A549 treated with CpdA at 1 μM for 4 hours (cell line): ENCODE measurements at places on chromosomes 4 and X. TPM values are rescaled to one million over a fixed set of nuclear protein-coding genes. Genes with fewer than 3 reads are reported as not detected.

Gene CXCL3
- total RNA-seq, result 5.1 to 7.5 TPM (median 6.5 TPM) in 5 replicates

Gene PCDH11X
- total RNA-seq, result 0.01 TPM in 1 of 5 replicates, not detected in the others

Gene CCSER1
- not detected in 5 replicates for total RNA-seq

Gene CYSLTR1
- not detected in 5 replicates for total RNA-seq

Gene RAI2
- 0.10 to 0.28 TPM (median 0.14 TPM) in 5 replicates for total RNA-seq

Gene HERC6
- total RNA-seq, result 2.8 to 6.2 TPM (median 3.2 TPM) in 5 replicates

Gene PDHA1
- 221 to 298 TPM (median 277 TPM) in 5 replicates for total RNA-seq

Gene NR0B1
- 30.5 to 56.1 TPM (median 36.8 TPM) in 5 replicates for total RNA-seq

Gene SSX1
- 0.14 TPM in 1 of 5 replicates, not detected in the others for total RNA-seq

Gene GCNA
- total RNA-seq, result 0.76 to 1.7 TPM (median 1.2 TPM) in 5 replicates

Gene PAGE4
- not detected in 5 replicates for total RNA-seq

Gene DCLK2
- 8.7 to 11.2 TPM (median 9.0 TPM) in 5 replicates for total RNA-seq

Gene C4orf33
- total RNA-seq, result 3.6 to 6.4 TPM (median 4.2 TPM) in 5 replicates

Gene MTCP1
- 11.7 to 19.1 TPM (median 18.0 TPM) in 5 replicates for total RNA-seq

Gene ZNF718
- 0.43 to 0.79 TPM (median 0.58 TPM) in 5 replicates for total RNA-seq

Gene STK26
- 9.7 to 12.6 TPM (median 10.6 TPM) in 5 replicates for total RNA-seq

Gene NLGN3
- 0.86 to 1.4 TPM (median 1.0 TPM) in 5 replicates for total RNA-seq

Gene MXRA5
- total RNA-seq, result not detected in 5 replicates

Gene EVC2
- total RNA-seq, result 2.0 to 2.7 TPM (median 2.3 TPM) in 5 replicates

Gene IL13RA2
- total RNA-seq, result 0.10 TPM in 1 of 5 replicates, not detected in the others

Gene EDA2R
- 11.5 to 14.6 TPM (median 13.7 TPM) in 5 replicates for total RNA-seq

Gene PDCL2
- total RNA-seq, result not detected in 5 replicates

Gene NCAPG
- 26.5 to 30.1 TPM (median 27.9 TPM) in 5 replicates for total RNA-seq

Gene LRIT3
- 0.05 to 0.07 TPM (median 0.06 TPM) in 5 replicates for total RNA-seq

Gene RAP2C
- total RNA-seq, result 20.6 to 40.8 TPM (median 27.8 TPM) in 5 replicates

Gene STATH
- not detected in 5 replicates for total RNA-seq

Gene MFAP3L
- 3.4 to 6.2 TPM (median 4.6 TPM) in 5 replicates for total RNA-seq

Gene TLR1
- total RNA-seq, result 0.64 to 1.4 TPM (median 0.83 TPM) in 5 replicates

Gene HTATSF1
- 48.3 to 76.0 TPM (median 57.4 TPM) in 5 replicates for total RNA-seq

Gene GRIA2
- not detected in 5 replicates for total RNA-seq

Gene USP51
- 0.32 to 0.71 TPM (median 0.52 TPM) in 5 replicates for total RNA-seq

Gene C4orf51
- not detected in 5 replicates for total RNA-seq

Gene PCDH10
- total RNA-seq, result 0.09 to 0.27 TPM (median 0.15 TPM) in 5 replicates

Gene TBC1D8B
- 1.3 to 2.0 TPM (median 1.8 TPM) in 5 replicates for total RNA-seq

Gene DMRTC1
- total RNA-seq, result 0.09 TPM in 1 of 5 replicates, not detected in the others

Gene PRRG3
- not detected in 5 replicates for total RNA-seq

Gene ERCC6L
- total RNA-seq, result 11.5 to 17.5 TPM (median 12.8 TPM) in 5 replicates

Gene GPC3
- total RNA-seq, result 0.16 TPM in 1 of 5 replicates, not detected in the others

Gene NUP62CL
- total RNA-seq, result 13.4 to 20.1 TPM (median 16.1 TPM) in 5 replicates

Gene CYTL1
- total RNA-seq, result not detected in 5 replicates

Gene SAGE1
- total RNA-seq, result 0.02 to 0.07 TPM (median 0.05 TPM) in 3 of 5 replicates, not detected in the others

Gene SPIN4
- 4.5 to 7.2 TPM (median 5.4 TPM) in 5 replicates for total RNA-seq

Gene ARHGEF38
- not detected in 5 replicates for total RNA-seq

Gene GABRG1
- total RNA-seq, result not detected in 5 replicates

Gene PJA1
- total RNA-seq, result 15.8 to 16.4 TPM (median 16.1 TPM) in 5 replicates

Gene GPR78
- 0.07 to 0.11 TPM in 2 of 5 replicates, not detected in the others for total RNA-seq

Gene ARMCX2
- total RNA-seq, result 0.07 TPM in 1 of 5 replicates, not detected in the others

Gene SLC39A8
- total RNA-seq, result 10.5 to 11.1 TPM (median 10.6 TPM) in 5 replicates

Gene H2BW2
- not detected in 5 replicates for total RNA-seq

Gene CLDN2
- 7.9 to 10.0 TPM (median 8.7 TPM) in 5 replicates for total RNA-seq
